ENCODE measurements at places on chromosomes 13 and 19.

DNA sequence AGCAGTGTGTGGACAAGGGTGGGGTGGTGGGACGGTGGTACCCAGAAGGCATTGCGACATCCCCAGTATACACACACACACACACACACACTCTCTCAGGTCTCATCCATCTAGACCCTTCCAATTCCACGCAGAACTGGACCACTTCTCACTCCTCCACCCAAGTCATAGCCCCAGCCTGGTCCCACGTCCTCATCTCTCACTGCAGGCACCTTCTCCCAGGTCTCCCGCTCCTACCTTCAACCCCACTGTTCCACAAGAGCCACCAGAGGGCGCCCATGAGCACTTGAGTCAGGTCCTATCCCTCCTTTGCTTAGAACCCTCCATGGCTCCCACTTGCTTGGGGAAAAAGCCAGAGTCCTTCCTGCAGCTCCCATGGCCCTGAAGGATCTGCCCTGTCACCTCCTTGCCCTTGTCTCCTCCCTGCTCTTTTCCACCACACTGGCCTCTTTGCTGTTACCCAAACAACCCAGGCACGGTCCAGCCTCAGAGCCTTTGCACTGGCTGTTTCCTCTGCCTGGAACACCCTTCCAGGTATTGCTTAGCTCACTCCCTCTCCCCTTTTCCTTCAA is 62.6 kb downstream of the IER2 start:
- peak; percentile 51 for DNase-seq

DNA sequence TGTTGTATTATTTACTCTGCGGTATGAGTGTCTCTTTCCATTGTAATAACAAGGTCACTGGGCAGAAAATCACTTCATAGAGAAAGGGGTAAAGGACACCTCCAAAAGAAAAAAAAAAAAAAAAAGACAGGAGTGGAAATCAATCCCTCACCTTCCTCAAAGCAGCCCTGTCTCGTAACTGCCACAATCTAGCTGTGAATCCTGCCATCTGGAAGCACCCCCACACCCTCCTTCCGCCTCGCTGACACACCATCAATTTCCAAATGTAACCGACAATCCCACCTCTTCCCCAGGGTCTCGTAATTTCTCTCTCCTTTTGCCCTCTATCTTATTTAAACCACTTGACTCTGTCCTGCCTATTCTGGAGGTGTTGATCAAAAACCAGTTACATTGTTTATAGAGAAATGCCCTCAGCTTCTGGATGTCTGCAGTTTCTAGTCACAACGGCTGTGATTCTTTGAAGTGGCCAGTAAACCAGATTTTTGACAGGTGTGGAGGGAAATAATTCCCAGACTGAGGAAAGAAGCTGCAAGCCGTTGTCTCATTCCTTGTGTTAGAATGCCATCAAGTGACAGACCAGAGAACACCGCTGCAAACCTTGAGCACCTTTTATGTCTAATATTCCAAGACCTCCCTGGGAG is 9.1 kb upstream of the POP4 start:
- DNase-seq = no peak

- DNase-seq = no peak
Measured at GRCh38 chr19:38265921-38266429, 1.6 kb downstream of the SPINT2 start.

GRCh38 chr13:48569104-48569666 is 36.3 kb upstream of the RCBTB2 start:
- DNase-seq = no peak

- DNase-seq = no peak
Measured at GRCh38 chr19:2242092-2242537, 5.5 kb downstream of the SF3A2 start.
